ENCODE measurements at places on chromosomes 11 and 22.
A peak's percentile ranks its signal among the peaks of the same experiment; 100 is the strongest.

DNA sequence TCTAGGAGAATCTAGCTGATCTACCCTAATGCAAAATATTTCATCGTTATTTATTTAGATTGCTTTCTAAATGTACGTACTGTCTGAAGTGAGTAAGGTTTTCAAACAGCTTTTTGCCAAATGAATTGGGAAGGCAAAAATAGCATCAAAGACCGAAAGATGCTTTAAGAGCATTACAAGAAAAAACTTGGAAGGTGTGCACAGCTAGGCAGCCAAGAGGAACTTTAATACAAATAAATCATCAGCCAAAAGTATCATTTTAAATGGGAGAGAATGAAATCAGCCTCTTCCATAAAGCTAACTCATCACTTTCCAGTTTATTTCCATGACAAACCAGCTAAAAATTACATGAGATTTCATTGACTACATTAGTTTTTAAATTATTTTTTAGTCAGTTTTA, 30.2 kb upstream of the CFAP300 start:
- DNase-seq = no peak

- no peak for DNase-seq
These were observed 2.4 kb downstream of the IFITM10 start for GRCh38 chr11:1747753-1748635.

DNA sequence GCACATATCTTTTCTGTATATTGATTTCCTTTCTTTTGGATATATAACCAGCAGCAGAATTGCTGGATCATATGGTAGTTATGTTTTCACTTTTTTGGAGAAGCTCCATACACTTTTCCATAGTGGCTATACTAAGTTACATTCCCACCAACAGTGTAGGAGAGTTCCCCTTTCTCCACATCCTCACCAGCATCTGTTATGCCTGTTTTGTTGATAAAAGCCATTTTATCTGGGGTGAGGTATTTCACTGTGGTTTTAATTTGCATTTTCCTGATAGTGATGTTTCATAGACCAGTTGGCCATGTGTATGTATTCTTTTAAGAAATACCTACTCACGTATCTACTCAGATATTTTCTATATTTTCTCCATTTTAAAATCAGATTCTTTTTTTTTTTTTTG, 419.3 kb upstream of the FAT3 start:
- no peak for DNase-seq

DNA sequence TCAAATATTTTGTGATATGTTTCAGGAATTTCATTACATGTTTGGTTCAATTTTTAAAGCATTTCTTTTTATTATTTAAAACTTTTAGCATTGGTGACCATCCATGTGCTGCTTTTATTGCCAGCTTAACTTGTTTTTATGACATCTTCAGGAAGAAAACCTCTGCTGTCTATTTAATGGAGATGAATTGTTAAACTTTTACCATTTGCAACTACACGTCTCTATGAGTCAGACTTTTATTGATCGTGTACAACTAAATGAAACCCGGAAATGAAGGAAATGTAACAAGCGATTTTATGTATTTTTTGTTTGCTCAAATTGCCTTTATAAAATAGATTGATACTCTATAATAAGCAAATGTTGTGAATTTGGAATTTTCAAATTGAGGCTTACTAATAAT, 113.0 kb downstream of the PTPRJ start:
- no peak for DNase-seq

DNA sequence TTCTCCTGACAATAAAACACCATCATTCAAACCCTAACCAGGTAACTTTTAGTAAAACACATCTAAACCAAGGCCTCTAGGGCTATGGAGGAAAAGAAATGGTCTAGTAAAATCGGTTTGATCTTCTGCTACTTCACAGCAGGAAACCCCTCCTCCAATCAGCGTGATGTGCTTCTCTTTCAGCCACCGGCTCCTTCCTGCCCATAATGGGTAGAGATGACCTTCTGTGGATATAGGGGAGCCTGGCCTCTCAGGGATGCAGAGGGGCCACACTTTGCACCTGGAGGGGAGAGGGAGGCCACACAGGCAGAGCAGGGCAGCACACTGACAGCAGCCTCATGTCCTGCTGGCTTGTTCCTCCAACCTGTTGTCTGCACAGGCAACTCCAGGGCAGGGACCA, 6.9 kb downstream of the EHD1 start:
- no peak for DNase-seq

GRCh38 chr11:17384002-17384511, 4.4 kb downstream of the KCNJ11 start:
- DNase-seq = peak; percentile 75

DNA sequence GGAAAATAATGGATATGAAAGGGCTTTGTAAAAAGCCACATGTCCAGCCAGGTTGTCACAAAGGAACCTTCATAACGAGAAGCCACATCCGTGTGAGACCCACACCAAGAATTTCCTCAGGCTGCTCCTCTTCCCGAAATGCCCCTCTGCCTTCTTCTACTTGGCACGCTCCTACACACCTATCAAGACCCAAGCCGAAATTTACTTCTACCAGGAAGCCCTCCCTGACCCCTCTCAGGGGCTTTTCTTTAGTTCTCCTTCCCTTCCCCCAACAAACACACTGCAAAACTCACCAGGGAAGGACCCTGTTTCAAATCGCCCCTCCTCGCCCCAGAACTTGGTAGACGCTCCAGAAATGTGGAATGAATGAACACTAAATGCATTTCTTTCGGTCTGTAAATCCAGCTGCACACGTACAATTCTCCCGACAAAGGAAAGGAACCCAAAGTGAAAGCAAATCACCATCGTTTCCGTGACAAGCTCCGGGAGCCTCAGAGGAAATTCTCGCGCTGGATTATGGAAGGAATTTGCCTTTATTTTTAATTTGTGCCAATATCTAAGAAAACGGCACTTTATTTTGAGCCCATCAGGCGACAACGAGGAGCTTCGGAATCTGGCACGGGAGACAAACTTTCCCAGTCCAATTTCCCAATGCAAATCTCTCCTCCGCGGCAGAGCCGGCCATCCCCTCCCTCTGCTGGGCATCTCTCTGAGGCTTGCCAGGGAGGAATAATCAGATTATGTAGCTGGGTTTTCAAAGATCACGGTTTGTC, 13.2 kb upstream of the SHISAL1 start:
- no peak for DNase-seq

DNA sequence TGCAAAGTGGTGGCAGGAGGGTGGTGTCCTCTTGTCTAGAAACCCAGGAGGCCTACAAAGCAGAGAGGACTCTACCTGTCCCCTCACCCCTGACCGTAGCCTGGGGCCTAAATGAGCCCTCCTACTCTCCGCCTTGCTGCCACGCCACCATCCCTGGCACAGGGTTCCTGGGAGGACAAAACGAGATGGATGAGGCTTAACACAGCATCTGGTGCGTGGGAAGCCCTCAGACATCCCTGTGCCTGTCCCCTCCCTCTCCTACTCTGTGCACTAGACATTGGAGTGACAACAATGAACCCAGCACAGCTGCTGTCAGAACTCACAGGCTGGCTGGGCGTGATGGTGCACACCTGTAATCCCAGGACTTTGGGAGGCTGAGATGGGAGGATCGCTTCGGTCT, 36.4 kb upstream of the DKK3 start:
- DNase-seq = no peak
